Kidney glomerular epithelial cell (primary cell): ENCODE measurements at places on chromosomes 4 and X.
A peak's percentile ranks its signal among the peaks of the same experiment; 100 is the strongest.

- peak; percentile 89 for DNase-seq
Measured at GRCh38 chr4:25970226-25970675, 56.2 kb downstream of the SMIM20 start.

DNA sequence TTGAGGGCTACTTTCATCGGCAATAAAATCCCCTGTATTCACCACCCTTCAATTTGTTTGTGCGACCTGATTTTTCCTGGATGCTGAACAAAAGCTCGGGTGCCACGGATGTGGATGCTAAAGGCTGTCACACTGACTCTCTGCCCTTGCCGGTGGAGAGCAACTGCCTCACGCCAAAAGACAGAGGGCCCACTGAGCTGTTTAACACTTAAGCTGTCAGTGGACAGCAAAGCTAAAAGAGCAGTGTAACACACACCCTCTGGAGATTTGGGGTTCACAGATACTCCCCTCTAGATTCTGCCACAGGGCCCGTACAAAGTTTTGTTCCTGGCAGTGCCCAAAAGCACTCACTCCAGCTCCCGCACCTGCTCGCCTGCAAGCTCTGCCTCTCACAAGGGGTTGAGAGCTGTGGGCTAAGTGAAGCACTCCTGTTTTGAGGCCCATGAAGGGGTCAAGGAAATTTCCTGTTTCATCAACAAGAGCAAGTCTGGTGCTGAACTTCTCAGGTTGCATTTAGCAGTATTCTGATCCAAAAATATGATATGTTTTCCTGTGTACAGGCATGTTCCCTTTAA, 1571.9 kb downstream of the ADGRL3 start:
- no peak for DNase-seq

DNA sequence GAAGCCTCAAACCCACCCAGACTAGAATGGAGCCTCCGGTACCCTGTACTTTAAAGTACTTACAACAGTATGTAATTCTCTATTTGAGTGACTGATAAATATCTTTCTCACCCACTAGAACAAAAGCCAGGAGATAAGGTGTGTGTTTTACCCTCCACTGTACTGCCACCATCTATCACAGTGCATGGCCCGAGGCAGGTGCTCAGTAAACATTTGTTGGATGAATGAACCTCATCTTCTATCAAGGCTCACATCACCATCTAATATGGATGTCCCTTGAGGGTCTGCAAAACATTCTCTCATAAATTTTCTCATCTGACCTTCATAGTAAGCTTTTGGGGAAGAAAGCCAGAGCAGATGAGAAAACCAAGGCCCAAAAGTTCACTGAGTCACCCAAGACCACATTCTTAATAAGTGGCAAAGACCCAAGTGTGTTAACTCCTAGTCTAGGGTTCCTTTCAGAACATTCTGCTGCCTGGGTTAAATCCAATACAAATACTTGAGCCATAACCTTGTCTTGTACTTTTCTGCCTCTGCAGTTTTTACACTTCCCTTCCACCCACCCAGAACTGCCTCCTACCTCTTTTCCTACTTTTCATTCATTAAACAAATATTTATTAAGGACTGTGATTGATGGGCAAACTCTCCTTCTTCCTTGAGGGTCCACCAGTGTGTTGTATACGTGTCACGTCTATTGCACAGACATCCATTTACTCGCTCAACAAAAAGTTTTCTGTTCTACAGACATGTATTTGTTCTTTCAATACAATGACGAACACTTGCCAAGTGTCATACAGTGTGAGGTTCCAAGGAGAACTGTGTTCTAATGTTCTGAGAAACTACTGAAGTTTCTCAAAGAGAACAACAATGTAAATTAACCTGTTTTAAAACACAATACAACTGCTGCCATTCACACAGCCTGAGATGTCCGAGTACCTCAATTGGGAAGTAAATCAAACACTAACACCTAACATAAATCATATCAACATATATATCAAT, 35.7 kb downstream of the APBB2 start:
- peak; percentile 64 for DNase-seq

DNA sequence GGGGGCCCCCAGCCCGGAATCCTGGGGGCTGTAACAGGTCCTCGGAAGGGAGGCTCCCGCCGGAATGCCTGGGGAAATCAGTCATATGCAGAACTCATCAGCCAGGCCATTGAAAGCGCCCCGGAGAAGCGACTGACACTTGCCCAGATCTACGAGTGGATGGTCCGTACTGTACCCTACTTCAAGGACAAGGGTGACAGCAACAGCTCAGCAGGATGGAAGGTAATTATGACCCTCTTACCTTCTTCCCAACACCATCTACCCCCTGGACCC, 1.0 kb downstream of the FOXO4 start:
- DNase-seq = no peak

DNA sequence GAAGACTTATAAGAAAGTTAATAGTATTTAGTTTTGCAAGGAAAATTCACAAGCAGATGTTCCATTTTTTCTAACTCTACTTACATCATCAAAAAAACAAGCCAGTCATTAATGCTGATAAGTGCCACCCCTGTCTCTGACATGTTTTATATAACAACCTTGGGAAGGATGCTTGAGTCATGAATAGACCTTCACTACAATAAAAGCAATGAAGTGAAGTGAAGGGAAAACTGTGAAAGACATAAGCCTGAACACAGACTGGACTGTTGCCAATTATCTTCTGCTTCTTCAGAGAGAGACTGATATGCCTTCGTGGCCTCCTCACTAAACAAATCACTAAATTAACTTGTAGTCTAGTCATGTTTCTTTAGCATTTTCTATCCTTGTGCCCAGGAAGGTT, 353.2 kb downstream of the PDHA2 start:
- DNase-seq = peak; percentile 66

DNA sequence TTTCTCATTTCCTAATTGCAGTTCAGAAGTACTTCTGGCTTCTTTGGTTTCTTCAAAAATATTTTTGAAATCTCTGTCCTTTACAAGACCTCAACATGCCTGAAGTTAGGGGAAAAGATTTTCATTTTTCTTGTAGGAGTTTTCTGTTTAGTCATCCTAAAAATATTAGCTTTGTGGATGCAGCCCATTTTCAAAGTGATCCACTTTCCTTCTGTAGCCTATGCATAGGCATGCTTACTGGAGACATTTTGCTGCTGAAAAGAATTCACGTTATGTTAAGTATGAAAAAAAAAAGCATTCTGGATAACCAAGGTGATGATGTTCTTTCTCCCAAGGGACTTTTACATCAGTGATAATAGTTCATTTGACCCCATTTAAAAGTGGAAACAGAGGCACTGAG, 245.6 kb downstream of the THOC2 start:
- no peak for DNase-seq
